ENCODE measurements at places on chromosomes 12 and 14. TPM values are rescaled to one million over a fixed set of nuclear protein-coding genes. Genes with fewer than 3 reads are reported as not detected.

GRCh38 chr12:119589634-119590033, 3.9 kb upstream of the TMEM233 start:
- DNase-seq: no peak

SYCP3 gene
- not detected for total RNA-seq

GRCh38 chr12:8065991-8066594, at the start of gene C3AR1:
Gene C3AR1 (minus strand): TSS chr12:8066359. CDS start chr12:8060185, 6,174 bp downstream.
- no peak for DNase-seq

DNA sequence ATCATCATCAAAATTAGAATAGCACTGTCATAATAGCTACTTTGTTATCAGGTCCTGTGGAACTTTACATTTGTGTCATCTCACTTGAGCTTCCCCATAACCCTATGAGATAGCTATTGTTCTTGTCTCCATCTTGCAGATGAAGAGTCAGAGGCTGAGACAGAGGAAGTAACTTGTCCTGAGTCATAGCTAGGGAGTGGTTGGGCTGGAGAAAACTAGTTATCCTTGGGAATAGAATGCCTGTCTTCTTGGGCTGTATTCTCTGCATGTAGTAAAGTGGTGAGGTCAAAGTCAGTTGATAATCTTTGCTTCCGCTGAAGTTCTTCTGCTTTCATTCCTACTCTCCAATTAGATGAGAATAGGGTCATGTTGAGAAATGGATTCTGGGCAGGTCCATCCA, 117.0 kb downstream of the SMOC1 start:
- no peak for DNase-seq

- DNase-seq: no peak
Observed at GRCh38 chr14:54838931-54839512, 63.6 kb downstream of the GCH1 start.

DNA sequence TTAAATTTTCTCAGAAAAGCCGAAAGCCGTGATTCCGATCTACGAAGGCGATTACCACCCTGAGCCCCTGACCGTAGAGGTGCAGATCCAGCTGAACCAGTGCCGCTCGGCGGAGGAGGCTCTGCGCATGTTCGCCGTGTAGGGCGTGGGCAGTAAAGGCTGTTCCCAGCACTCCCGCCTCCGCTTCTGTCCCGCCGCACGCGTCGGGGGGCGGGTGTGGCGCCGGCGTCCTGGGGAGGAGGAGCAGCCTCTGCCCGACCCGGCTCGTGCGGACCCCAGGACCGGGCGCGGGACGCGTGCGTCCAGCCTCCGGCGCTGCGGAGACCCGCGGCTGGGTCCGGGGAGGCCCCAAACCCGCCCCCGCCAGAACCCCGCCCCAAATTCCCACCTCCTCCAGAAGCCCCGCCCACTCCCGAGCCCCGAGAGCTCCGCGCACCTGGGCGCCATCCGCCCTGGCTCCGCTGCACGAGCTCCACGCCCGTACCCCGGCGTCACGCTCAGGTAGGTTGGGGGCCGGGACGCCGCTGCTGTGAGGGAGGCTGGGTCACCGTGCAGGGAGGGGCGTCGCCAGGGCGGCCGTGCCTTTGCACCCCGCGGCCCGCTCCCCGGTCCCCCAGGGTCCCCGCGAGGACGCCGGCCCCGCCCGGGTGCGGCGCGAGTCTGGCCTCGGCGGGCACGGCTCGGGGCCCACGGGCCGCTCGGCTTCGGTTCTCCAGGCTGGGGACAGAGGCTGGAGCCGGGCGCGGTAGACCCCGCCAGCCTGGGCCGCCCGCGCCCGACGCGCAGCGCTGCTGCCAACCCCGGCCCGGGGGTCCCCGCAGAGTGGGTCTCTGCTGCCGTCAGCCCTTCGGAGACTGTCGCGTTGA, at the start of gene B3GNT4:
TSS of gene B3GNT4 (plus strand) at position 409 of the 866 bp plus-strand sequence. CDS start 910 bp downstream, outside the sequence.
- DNase-seq: peak; percentile 74

COL2A1 gene
- not detected for total RNA-seq

C12orf42 gene
- total RNA-seq: not detected

IFI27 gene
- 441 TPM for total RNA-seq

Measured in left cardiac atrium (tissue), 4 donors.